ENCODE measurements at places on chromosomes 1 and 21.

GRCh38 chr1:72066431-72066830, 215.9 kb downstream of the NEGR1 start:
- peak; percentile 54 for DNase-seq

DNA sequence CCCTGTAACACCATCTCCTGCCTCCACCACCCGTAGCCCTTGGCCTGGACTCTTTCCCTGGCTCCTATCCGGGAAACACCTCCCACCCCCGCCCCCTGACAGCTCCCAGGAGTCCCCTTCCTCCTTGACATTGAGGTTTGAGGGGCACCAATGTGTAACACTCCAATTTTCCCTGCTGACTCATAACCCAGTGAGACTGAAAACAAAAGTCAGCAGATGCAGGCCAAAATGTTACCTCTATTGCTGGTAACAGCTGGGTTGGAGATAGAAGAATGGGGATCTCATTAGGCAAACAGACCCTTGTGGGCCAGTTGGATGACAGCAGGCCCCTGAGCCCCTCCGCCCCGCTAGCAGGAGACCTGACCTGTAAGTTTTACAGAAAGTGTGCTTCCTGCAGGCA, 237.2 kb downstream of the KAZN start:
- peak; percentile 29 for DNase-seq

- DNase-seq, result no peak
Observed at GRCh38 chr1:31445951-31446350, 32.9 kb downstream of the SERINC2 start.

DNA sequence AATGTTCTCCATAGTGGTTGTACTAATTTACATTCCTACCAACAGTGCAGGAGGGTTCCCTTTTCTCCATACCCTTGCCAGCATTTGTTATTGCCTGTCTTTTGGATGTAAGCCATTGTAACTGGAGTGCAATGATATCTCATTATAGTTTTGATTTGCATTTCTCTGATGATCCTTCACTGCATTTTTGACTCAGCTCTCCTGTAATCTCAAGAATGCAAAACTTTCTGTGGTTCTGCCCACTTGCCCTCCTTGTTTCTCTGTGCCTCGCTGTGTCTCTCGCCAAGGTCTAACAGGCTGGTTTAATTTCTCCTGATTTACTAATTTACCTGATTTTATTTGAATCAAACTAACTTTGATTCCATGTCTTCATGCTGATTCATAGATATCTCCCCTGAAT, 407.9 kb downstream of the ZP4 start:
- DNase-seq, result no peak
